Pulmonary artery endothelial cell (primary cell): ENCODE measurements at places on chromosomes 3 and 15. TPM values are rescaled to one million over a fixed set of nuclear protein-coding genes. Genes with fewer than 3 reads are reported as not detected.

CD96 gene
- not detected in 2 replicates for total RNA-seq

RAB6B gene
- 0.99 and 1.2 TPM in 2 replicates for total RNA-seq

CPB1 gene
- not detected in 2 replicates for total RNA-seq

PRSS50 gene
- total RNA-seq, result not detected in 2 replicates

SLC28A2 gene
- total RNA-seq, result not detected in 2 replicates

HTR3C gene
- total RNA-seq, result not detected in 2 replicates

CEP19 gene
- 1.4 and 2.3 TPM in 2 replicates for total RNA-seq

TCTA gene
- 14.4 and 16.6 TPM in 2 replicates for total RNA-seq

TMEM108 gene
- 0.14 and 0.40 TPM in 2 replicates for total RNA-seq

ZNF385D gene
- 0.79 and 1.2 TPM in 2 replicates for total RNA-seq

CNTN4 gene
- total RNA-seq, result not detected in 2 replicates

DAZL gene
- total RNA-seq, result not detected in 2 replicates

DNA sequence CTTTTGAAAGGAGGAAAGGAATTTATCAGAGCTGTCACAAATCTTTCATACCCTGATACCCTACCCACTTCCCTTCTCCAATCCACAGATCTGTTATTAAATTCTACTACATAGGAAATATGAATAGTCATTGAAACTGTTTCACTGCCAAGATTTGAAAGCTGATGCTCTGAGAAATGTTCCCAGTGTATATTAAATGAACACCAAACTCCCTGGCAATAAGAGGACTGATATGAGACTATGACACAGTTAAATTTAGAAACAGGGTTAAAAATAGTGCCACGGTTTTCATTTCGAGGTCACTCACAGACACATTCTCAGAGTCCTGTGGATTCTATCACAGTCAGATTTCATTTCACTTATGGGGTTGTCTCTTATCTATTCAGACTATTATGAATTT is 27.2 kb upstream of the GBE1 start:
- DNase-seq, result no peak

DNA sequence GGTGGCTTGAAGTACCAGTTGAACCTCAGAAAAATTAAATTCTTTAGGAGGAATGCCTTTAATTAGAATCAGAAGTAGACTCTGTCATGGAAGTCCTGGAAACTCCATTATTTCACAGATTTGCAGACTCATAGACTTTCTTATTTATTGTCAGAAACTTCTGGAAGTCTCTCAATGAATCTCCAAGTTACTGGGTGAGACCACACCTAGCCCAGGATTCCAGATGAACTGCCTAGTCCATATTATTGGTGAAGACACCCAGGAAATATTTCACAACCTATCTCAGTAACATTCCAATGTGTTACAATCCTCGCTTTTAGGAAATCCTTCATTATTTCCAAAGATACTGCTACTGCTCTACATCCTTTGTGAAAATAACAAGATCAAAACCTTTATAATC is 6.5 kb upstream of the THBS1 start:
- DNase-seq, result no peak

DNA sequence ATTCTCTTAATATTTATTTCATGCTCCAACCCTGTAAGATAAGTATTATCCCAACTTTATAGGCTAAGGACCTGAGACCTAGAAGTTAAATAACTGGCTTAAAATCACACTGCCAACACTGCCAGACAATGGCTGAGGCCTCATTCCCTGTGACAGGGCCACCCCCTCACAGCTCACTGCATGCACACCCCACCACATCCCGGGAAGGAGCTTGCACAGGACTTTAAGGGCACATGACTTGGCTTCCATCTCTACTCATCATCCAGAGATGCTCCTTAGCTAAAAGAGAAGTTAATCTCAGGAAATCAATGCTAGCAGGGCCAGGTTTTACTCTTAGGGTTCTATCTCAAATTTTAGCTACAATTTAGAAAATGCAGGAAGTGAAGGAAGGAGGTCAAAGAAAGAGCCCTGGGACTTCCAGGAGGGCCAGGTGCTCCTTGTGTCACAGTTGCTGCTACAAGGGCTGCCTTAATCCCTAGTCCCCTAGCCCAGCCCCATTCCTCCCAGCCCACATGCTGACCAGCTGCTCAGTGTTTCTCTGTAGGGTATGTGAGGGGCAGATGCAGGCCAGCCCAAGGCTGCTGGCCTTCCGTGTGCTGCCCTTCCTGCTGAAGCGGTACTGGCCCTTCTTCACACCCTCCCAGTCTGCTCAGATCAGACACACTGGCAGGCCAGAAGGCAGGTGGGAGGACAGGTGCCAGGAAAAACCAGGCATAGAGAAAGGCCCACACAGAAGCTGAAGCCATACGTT is 53.5 kb downstream of the WWTR1 start:
- DNase-seq, result no peak

DNA sequence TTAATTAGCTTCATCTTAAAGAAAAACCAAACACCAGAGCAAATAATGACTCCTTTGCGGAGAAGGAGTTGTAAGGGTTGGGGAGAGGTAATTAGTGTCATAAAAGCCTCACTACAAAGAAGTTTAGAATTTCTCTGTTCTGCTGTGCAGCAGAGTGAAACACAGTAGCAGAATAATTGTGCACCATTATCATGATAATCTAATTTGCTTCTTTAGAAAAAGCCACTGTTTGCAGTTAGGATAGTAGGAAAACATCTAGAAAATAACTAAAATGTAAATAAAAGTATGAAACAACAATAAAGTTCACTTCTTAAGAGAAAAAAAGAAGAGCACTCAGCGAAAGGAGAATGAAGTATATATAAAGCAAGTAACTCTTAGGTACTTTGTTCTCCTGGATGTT is 5.5 kb downstream of the SHOX2 start:
- no peak for DNase-seq

- no peak for DNase-seq
These were observed 38.7 kb upstream of the ROBO2 start for GRCh38 chr3:77001062-77001701.

GRCh38 chr3:90132197-90132596 is 1024.8 kb downstream of the EPHA3 start:
- no peak for DNase-seq

DNA sequence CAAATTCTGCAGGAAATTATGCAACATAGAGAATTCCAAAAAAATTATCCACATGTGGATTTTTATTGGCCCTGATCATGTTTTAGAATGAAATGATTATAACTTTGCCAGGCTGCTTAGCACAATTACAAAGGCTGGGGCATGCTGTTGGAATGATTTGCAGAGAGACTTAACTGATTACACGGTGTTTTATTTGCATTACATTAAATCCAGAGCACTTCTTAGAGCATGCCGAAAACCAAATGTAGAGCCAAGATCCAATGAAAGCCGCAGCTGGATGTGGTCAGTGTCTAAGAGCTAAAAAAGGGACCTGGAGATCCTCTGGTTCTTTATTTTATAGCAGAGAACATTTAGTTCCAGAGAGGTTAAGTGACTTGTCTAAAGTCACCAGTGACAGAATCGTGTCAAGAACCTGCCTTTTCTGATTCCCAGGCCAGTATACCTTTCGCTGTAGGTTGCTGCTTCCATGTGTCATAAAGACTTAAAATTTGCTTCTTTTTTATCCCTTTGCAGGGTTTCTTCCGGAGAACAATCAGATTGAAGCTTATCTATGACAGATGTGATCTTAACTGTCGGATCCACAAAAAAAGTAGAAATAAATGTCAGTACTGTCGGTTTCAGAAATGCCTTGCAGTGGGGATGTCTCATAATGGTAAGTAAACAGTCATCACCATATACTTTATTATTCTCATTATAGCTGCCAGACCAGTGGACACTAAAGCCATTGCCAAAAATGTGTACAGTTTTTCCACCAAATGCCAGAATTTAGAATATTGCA is 92.0 kb upstream of the TSEN2 start:
- DNase-seq, result no peak

DNA sequence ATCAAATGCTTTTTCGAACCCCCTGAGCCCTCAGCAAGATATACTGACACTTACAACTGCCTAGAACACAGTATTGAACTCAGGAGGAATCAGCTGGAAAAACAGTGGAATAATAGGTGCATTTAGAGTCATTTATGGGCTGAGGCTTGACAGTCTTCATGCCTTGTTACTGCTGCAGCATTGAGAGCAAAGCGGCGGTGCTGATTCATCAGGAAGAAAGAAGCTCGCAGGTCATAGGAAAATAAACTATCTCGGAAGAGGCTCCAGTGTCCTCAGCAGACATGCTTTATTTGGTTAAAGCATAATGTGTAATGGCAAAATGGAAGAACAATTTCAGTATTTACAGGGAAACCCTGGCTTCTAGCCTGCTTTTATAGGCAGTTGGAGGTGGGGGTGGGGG is 30.1 kb upstream of the NEO1 start:
- no peak for DNase-seq

GRCh38 chr3:47012342-47013230 is 33.1 kb downstream of the NBEAL2 start:
- DNase-seq, result no peak

GRCh38 chr3:34070831-34071585 is 272.6 kb downstream of the PDCD6IP start:
- no peak for DNase-seq

DNA sequence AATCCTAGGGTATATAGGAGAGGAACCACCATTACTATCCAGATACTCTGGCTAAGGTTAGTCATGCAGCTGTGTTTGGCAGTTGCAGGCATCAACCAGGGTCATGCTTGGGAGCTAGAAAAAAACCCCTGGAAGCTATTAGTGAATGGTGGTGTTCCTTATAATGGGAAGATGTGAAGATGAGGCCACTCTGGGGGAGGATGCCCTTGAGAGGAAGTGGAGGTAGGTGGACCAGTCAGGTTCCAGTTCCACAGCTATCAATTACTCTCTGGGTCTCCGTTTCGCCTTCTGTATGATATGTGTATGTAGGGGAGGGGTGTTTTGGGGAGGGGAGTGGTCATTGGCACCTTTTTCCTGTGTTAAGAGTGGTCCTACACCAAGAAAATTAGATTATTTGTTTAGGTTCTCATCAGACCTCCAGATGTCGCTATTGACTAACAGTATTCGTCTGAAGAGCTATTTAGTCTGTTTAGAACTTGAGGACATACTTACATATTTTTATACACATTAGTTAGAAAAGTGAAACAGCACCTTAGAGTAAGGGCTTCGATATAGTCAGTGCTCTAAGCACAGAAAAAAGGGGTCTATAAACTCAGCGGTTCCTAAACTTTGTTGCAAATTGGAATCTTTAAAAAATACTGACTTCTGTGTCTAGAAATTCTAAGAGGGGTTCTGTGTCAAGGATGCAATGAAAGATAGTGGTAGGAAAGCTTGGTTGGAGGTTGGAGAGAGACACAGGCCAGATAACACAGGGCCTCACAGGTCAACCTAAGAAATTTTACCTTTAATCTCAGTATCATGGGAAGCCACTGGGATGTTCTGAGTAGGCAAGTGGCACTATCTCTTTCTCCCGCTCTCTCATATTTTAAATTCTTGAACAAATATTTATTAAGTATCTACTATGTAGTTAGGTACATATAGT is 9.1 kb upstream of the HPS3 start:
- peak; percentile 43 for DNase-seq

GRCh38 chr3:168267179-168267578 is 171.5 kb upstream of the GOLIM4 start:
- no peak for DNase-seq

DNA sequence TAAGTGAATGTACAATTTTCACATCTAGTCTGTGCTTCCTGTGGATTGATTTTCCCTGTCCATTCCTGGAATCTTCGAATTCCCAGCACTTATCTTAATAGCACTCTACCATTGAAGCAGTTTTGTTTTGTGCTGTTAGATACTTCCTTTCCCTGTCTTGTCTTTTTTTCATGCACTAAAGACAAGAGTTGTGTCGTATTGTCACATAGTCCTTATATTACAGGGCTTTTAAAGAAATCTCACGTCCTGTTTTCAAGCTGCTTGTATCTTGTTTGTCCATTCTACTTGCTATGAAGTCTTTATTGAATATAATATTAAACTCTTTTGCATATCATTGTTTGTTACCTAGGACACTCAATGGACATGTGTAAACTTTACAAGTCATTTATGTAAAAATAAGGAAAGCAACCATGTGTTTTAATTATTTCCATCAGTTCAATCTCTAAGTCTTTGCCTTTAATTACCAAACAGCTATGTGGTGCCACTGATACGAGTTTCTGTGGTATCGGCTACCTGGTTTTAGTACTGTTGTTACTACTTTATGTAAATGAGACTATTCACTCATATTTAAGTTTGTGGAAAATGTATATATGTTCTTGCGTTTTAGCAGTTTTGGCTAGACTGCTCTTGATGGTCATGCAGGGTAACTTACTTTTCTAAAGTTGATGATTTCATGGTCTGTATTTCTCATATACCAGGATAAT is 10.3 kb downstream of the PIK3CA start:
- DNase-seq, result no peak

DNA sequence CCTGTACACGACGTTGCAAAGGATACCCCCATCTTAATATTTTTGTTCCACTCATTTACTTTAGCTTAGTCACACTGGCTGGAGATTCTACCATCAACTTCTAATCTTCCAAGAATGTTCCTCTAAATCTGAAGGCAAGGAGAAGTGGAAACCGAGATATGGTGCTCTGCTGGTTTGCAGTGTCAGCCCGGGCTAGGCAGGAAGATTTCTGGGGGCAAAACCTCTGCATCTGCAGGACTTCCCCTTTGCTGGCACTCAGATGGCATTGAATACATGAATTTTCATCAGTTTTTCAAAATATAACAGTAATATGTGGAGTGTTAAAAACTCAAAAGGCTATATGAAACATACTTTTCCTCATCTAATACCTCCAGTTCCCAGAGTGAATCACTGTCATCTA is 240.4 kb downstream of the RPLP1 start:
- DNase-seq, result no peak

DNA sequence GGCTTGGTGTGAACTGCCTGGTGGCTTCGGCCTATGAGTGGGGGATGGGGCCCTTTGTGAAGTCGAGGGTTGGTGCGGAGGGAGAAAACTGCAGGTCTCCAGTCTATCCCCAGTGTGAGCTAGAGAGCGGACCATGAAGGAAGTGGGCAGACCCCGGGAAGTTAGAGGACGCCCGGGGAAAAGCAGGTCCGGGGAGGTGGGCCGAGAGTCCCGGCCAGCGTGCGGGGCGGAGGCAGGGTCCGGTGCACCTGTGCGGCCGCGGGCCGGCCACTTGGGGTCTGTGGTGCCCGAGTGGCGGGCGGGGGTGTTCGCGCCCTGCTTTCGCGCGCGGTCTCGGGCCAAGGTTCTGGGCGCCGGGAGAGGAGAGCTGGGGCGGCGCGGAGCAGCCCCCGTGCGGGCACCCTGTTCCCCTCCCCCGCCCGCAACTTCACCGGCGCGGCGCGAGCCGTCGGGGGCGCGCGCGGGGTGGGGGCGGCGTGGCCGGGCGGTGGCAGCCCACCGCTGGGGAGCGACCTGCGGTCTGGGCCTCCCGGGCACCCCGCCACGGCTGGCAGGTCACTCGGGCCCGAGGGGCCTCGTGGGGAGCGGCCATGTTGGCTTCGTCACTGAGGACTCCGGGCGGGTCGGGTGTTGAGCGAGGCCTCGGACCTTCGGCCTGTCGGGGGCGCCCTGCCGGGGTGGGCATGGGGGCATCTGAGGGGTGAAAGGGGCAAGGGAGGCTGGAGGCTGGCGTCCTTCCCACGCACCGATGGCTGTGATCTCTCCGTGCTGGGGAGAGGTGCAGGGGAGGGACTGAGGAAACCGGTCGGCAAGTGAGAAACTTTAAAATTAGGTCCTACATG is 4.8 kb downstream of the UBE2E1 start:
- DNase-seq, result no peak

GRCh38 chr3:14481018-14481645 is 59.0 kb downstream of the GRIP2 start:
- DNase-seq, result no peak
